ENCODE measurements at places on chromosomes 7 and 10.
A peak's percentile ranks its signal among the peaks of the same experiment; 100 is the strongest.

DNA sequence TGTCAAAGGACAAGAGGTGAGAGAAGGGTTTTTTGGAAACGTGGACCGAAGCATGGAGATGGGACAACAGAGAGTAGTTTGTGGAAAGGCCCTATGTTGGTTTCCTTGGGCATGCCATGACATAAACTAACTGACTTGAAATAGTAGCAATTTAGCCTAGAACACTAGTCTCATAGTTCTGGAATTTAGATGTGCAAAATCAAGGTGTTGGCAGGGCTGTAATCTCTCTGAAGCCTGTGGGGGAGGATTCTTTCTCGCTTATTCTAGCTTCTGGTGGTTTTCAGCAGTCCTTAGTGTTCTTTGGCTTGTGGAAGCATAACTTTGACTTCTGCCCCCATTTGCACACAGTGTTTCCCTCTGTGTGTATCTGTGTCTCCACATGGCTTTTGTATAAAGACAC is 283.4 kb downstream of the GFRA1 start:
- ATAC-seq = no peak

DNA sequence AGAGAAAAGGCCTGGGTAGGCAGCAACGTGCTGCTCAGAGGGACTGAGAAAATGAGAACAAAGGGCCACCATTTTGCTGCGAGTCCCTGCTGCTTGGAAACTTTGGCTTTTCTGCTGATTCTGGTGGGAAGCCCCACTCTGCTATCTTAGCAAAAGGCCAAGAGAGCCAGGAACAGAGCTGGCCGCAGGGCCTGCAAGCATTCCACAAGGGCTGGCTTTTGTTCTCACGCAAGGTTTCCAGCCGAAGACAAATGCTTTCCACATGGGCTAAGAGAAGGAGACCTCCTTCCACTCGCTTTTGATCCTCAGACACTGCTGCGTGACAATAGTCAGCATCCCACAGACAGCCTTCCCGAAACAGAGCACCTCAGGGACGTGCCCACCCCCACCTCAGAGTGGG is 163.1 kb downstream of the ARHGAP12 start:
- ATAC-seq = no peak

- no peak for ATAC-seq
These were observed 166.2 kb downstream of the EXOC4 start for GRCh38 chr7:133419041-133419440.

- no peak for ATAC-seq
These were observed 53.6 kb upstream of the AGR3 start for GRCh38 chr7:16935341-16935735.

- no peak for ATAC-seq
These were observed 38.7 kb downstream of the NRF1 start for GRCh38 chr7:129650056-129650758.

GRCh38 chr7:1861799-1862458 is 191.9 kb downstream of the ELFN1 start:
- no peak for ATAC-seq

DNA sequence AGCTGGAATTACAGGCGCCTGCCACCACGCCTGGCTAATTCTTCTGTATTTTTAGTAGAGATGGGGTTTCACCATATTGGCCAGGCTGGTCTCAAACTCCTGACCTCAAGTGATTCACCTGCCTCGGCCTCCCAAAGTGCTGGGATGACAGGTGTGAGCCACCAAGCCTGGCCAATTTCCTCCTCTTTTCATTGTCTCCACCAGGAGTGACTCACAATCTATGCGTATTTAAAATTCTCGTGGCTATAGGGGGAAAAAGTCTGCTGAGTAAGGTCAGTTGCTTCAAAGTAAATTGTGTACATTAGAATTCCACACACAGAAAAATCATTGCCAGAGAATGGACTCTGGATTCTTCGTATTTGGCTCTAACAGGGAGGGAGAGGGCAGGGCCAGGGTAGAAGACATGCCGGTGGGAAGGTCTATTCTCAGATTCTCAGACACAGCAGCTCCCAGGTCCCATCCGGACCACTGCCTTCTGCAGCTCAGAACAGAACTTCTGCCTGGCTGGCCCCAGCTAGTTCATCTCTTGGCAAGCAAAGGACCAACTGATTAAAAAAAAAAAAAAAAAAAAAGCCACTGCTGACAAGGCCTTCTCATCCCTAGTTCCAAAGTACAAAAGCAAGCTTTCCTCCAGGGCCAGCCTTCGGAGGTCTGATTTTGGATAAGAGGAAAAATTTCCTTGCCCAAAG is 22.2 kb downstream of the PSPH start:
- ATAC-seq = no peak

DNA sequence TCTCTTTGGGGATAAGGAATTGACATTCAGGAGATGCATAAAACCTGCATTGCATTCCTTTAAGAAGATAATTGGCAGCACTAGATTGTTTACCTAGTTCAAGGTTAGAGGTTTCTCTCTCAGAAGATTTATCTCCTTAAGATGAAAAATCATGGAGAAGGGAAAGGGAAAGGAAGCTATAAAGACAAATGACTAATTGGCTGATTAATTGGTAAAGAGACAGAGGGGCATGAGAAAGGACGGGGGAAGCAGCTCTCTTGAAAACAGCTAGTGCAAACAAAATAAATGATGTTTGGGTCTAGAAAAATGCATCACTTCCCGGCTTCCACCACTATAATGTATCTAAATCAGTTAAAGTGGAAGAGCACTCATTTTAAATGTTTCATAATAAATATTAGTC is 941.2 kb downstream of the XPNPEP1 start:
- no peak for ATAC-seq

DNA sequence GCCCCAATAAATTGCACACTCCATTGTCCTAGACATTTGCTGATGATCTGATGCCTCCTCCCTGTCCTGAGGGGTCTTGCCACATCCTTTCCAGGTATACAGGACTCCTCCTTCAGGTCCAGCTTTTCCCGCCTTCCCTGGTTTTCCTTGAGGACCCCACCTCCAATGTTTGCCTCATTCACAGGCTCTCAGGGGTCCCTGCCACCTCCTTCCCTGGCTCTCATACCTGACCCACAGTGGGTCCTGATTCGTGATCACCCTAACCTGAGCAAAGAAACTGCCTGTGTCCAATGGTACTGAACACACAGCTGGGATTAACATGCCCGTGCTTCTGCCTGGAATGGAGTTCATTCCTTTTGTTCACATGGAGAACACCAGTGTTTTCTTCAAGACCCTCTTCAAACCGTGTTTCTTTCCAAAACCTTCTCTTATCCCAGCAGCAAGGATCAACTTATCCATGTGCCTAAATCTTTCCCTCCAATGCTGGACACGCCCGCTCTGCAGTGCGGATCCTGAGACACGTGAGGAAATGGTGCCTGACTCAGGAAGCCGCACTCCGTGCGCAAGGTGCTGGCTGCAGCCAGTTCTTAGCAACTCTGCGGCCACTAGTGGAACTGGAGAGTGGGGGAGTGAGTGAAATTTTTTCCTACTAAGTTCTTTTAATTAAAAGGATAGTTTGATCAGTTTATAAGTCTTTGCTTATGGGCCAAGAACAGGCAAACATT is 354.6 kb upstream of the SHH start:
- no peak for ATAC-seq

- peak; percentile 26 for ATAC-seq
These were observed 746 bp downstream of the ARL5B start for GRCh38 chr10:18659819-18660535.

- no peak for ATAC-seq
These were observed 45.7 kb downstream of the IMMP2L start for GRCh38 chr7:111516612-111517011.

DNA sequence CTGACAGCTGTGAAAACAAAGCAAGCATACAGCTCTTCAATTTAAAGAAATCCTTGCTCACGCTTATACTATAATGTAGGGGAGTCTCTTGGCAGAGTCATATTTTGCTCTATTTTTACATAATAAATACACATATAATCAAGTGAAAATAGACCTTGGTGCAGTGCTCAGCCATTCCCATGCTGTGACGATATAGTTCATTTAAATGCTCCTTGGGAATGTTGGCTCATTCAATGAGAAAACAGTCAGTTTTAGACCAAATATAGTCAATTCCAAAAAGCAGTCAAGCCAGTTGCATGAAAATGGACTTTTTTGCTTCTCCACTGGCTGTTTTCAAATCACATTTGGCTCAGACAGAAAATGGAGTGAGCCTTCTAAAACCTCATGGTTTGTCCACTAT is 587.4 kb downstream of the SUGCT start:
- ATAC-seq = no peak

- no peak for ATAC-seq
These were observed 31.2 kb downstream of the BTBD16 start for GRCh38 chr10:122302315-122302714.

GRCh38 chr7:76091506-76091905 is 43.6 kb downstream of the MDH2 start:
- no peak for ATAC-seq

GRCh38 chr7:11302121-11302520 is 328.4 kb downstream of the PHF14 start:
- no peak for ATAC-seq

GRCh38 chr10:26454891-26455290 is 16.8 kb downstream of the APBB1IP start:
- no peak for ATAC-seq

- no peak for ATAC-seq
These were observed 121.9 kb downstream of the BBS9 start for GRCh38 chr7:33251301-33251700.

DNA sequence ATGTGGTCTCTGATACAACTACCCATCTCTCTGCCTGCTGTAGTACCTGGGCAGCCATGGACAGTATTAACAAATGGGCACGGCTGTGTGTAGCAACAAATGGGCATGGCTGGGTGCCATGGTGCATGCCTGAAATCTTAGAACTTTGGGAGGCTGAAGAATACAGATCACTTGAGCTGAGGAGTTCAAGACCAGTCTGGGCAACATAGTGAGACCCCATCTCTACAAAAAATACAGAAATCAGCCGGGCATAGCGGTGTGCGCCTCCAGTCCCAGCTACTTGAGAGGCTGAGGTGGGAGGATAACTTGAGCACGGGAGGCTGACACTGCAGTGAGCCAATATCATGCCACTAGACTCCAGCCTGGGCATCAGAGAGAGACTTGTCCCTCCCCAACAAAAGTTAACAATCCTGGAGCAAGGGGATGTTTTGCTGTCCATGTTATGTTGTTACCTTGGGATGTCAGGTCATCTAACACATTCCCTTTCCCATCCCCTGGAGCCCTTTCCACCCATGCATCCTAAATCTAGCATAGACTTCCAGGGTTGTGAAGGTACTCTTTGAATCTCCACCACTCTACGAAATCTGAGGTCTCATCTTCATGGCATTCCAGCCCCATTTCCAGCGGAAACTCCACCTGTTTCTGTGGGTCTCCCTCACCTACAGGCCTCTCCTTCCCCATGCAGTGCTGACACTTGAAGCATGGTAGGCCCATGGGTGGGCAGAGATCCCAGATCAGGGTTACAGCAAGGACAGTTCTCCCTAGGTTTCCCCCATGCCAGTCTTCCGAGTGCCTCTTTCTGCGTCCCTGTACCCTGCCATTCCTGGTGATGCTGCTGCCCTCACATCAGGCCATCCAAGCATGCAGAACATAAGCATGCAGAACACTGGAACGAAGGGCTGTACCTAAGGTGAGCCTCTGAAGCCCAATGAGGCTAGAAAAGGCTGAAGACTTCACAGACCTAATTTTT is 13.1 kb downstream of the FXYD4 start:
- peak; percentile 13 for ATAC-seq

DNA sequence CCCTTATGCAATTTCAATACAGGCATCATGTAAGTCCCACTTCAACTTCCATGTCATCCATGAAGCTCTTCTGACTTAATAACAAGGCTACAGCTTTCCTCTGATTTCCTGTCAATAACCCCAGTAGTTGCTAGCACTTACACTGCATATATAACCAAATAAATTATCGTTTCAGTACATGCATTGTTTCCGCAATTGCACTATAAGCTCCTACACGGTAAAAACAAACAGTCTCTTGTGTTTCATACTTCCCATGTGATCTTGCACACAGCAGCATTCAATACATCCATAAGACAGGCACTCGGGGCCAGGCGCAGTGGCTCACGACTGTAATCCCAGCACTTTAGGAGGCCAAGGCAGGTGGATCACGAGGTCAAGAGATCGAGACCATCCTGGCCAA is 41.4 kb downstream of the FBXW4 start:
- ATAC-seq = no peak

DNA sequence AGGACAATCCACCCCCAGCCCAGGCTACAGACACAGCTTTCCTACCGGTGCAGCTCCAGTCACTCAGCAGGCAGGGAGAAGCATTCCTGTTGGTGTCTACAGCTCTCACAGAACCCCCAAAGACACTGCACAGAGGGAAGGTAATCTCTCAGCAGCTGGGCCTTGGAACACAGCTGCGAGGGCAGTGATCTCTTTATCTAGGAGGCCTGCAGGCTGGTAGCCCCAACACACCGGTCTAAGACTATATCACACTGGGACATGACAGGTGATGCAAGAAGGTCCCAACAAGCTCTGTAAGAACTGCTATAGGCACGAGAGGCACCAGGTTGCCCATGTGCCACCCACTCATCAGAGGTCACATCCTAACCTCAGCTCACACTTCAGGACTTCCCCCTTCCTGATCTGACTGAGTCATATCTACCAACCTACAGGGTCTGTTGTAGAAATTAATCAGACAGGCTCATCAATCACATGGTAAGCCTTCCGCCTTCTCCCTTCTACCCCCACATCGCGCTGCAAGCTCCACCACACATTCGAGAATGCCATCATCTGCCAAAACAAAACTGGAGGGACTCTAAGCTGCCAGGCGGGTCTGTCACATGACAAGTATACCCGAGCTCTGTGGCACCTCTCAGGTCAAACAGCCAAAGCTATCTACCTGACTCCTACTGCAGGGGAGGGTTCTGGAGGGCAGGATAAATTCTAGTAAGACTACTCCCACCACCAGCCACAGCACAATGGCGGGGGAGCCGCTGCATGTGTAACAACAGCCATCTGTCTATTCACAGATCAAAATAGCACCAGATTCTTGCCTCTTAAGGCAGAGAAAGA is 26.1 kb downstream of the FAM53B start:
- no peak for ATAC-seq

GRCh38 chr10:26475386-26475785 is 37.2 kb downstream of the APBB1IP start:
- ATAC-seq = no peak

GRCh38 chr10:78787125-78787524 is 281.6 kb upstream of the ZMIZ1 start:
- no peak for ATAC-seq

- ATAC-seq = no peak
These were observed 63.1 kb upstream of the ASAH2 start for GRCh38 chr10:50314169-50315071.

DNA sequence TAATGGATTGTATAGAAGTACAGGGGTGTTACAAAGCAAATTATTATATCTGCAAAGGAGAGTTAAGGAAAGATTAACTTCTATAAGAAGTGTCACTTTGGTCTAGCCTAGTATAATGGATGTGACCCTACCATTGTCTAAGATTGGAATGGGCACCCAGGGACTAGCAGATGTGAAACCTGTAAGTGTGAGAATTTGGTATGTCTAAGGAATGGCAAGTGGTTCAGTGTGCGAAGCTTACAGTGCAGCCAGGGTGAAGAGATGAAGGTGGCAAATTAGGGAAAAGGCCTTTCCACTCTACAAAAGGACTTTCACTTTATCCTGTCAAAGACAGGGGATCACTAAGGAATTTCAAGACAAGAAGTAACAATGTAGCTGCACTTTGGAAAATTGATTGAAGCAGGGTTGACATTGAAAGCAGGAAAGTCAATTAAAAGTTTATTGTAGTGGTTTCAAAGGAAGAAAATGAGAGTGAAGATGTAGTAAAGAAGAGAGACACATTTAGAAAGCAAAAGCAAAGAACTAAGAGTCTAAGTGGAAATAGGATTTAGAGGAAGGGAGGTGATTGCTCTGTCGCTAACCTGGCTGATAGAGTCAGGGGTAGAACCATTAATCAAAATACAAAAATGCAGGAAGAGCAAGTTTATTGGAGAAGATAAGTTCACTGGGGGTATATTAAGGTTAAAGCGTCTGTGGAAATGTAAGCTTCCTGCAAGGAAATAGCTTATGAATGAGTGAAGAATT is 47.4 kb downstream of the KCND2 start:
- no peak for ATAC-seq
